HEK293T (cell line): ENCODE measurements at places on chromosomes 6 and 20.

DNA sequence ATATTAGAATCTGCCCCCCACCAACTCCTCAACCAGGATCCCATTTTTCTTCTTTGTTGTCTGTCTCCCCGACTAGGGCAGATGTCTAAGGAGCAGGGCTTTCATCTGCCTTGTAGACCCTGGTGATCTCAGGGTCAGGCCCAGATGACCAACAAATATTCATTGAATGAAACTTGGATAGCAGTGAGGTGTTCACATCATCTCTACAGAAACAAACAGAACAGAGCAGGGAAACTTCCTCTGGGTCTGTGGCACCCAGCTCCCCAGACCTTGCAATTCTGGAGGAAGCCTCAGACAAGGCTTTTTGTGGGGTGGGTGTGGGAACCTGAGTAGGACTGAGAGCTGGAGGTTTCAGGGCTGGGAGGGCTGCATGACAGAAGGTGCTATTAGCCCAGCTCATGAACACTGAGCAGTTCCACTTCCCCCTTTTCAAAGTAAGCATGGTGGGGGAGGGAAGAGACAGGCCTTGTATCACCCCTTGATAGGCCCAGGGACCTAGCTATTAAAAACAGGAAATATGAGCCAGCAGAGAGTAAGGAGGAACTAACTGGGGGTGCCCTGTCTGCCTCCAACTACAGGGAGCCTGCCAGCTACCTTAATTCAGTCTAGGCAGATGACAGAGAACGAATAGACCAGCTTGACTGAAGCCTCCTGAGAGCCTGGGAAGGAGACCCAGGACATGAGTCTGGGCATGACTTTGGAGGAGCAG lies 37.3 kb upstream of the TOP1 start:
- no peak for DNase-seq

DNA sequence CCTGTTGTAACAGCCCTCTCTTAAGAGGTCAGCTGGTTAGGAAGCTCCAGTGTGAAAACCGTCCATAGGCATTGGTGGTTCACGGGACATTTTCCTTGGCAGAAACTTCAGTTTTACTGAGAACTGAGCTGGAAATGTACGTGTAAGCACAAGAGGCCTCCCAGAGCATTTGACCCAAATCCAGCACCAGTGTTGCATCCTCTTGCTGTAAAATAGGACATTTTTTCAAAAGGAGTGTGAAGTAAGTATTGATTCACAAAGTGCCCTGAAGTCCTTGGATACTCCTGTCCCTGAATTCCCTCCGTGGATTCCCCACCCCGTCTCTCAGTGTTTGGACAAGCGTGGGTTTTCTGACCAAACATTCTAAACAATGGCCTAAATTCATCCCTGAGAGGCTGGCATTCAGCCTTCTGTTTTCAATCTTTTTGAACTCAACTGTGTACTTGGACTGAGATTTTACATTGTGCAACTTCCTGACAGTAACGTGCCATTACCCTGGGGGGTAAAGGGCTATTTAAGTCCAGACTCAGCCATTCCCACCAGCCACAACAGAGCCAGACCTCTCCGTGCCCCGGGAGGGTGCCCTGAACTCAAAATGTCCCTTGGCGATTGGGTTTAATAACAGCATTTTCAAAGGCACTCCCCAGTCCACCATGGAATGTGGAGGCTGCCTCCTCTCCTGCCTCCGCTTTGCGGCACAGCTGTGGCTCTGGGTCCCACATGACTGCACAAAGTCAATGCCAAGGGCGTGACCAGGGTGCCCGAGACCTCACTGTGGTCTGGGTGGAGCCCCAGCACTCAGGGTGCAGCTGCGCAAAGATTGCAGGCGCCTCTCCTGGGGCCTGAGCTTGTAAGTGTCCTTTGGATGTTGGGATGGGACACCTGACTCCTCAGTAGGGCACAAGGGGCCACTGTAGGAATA lies 92.7 kb upstream of the AFDN start:
- no peak for DNase-seq

- DNase-seq, result no peak
Observed at GRCh38 chr6:119627908-119628669, 278.5 kb upstream of the MAN1A1 start.

GRCh38 chr6:144624716-144625115 lies 339.6 kb downstream of the UTRN start:
- DNase-seq, result no peak

DNA sequence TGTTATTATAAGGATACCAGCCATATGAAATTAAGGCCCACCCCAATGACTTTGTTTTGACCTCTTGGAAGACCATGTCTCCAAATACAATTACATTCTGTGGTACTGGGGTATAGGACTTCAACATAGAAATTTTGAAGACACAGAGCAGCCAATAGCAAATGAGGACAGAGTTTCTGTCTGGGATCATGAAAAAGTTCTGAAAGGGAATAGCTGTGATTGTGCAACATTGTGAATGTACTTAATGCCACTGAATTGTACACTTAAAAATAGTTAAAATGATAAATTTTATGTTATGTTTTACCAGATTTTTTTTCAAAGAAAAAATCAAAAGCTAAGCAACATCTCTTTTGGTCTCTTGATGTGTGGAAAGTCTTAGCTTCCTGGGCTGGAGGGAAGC lies 27.0 kb upstream of the AGPAT4 start:
- no peak for DNase-seq

DNA sequence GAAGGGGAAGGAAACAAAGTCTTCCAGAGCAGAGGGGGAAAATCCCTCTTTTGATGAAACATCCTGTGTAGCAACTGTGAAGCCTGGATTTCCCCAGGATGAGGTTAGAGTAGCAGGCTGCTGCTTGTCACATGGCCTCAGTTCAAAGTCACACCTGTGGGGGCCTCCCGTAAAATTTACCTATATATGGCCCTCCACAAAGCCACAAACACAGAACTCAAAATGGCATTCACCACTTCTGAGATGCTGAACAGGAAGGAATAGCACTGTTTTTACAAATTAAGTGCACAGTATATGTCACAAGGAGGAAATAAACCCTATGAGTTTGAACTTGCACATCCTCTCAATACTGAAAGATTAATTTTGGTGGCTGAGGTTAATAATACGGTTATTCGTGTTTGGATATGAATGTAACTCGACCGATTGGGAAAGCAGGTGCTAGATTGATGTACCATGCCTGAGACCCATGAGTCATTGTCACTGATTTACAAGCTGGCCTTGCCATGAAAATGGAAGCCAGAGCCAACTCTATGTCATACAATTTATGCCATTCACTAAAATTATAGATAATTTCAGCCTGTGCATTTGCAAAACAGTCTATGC lies 70.6 kb downstream of the SGK1 start:
- DNase-seq, result no peak

DNA sequence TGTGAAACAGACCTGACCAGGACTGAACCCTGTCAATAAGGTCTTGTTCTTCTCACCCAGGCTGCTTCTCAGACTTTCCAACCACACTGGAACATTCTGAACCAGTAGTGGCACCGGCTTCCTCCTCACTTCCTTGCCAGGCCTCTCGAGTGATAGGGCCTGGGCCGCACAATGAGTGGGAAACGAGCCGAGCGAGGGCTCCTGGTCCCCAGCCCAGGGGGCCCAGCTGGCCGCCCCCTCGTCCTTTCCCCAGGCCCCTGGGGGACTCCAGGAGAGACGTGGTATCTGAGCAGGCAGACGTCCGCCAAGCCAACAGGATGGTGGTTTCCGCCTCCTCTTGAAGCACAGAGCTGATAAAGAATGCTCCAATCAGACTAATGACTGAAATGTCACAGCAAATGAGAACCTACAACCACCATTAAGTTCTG lies 117.9 kb downstream of the GMDS start:
- no peak for DNase-seq

GRCh38 chr6:126033696-126034095 lies 47.4 kb downstream of the TRMT11 start:
- DNase-seq, result peak; percentile 59

DNA sequence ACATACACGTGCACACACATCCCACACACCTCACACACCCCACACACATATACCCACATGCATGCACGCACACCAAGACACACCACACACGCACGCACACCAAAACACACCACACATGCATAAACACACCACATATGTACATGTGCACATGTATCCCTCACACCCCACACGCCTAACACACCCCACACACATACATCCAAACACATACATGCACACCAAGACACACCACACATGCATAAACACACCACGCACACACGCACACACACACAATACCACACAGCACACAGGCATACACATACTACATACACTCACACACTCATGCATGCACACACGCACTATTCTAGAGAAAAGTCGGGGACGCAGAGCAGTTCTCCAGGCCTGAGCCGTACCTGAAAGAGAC lies 671.5 kb downstream of the PRKN start:
- no peak for DNase-seq

GRCh38 chr6:90285042-90285481 lies 11.6 kb downstream of the BACH2 start:
- DNase-seq, result peak; percentile 17

- DNase-seq, result no peak
Observed at GRCh38 chr6:39565956-39566355, 159.3 kb downstream of the KIF6 start.

- DNase-seq, result no peak
Observed at GRCh38 chr6:99216959-99217358, 132.5 kb downstream of the FAXC start.

GRCh38 chr20:36629719-36630681 lies 16.0 kb downstream of the SLA2 start:
- DNase-seq, result no peak

DNA sequence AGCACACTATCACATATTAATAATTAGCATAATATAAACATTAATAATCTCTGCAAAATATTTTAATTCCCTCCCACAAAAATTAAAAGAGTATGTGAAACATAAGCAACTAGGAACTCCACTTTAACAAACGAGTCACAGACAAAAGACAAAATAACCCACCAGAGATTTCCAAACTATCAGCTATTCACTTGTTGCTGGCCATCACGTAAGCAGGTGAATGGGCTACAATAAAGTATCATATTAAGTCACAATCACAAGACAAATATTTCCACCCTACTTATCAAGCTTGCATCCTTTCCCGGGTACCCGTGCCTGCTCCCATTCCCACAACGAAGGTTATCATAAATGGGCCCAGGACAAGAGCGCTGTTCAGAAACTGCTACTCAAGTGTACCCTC lies 2.5 kb downstream of the HDAC2 start:
- no peak for DNase-seq

DNA sequence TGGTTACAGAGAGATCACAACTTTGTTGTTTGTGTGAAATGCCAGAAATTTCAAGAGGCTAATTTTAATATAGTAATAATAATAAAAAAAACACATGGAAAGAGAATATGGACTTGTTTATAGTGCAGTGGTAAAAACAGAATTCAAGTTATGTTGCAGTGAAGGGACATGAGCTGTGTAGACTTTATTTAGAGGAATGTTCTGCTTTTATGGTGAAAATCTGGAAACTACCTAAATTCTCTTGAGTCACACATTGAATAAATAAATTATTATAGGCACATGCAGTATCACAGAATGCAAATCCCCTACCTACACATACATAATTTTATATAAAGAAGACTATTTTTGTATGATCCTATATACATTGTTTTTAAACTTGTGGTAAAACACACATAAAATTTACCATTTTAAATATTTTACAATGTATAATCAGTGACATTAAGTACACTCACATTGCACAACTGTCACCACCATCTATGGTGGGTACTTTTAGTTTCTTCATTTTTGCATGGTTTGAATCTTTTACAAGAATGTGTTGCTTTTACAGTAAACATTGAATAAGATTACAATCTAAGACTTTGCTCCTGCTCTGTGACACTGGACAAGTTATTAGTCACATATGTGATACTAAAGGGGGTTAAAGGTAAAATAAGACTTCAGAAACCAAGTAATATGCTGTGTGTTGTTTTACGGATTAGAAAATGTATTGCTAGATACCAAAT lies 107.4 kb downstream of the B3GAT2 start:
- DNase-seq, result no peak

DNA sequence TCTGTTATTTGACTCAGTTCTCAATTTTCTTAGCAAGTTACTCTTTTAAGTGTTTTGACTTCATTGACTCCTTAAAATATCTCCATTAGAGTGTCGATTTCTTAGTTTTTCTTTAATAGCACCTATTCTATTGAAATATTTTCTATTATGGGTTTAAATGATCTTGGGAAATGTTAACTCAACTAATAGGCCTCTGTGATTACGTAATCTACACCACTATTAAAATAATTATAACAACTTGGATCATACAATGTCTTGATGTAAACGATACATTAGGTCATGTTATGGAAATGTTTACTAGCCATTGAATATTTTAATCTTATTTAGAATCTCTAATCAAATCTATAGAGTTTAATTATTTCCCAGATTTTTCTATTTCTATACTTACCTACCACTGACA lies 550.0 kb downstream of the EYS start:
- DNase-seq, result no peak

DNA sequence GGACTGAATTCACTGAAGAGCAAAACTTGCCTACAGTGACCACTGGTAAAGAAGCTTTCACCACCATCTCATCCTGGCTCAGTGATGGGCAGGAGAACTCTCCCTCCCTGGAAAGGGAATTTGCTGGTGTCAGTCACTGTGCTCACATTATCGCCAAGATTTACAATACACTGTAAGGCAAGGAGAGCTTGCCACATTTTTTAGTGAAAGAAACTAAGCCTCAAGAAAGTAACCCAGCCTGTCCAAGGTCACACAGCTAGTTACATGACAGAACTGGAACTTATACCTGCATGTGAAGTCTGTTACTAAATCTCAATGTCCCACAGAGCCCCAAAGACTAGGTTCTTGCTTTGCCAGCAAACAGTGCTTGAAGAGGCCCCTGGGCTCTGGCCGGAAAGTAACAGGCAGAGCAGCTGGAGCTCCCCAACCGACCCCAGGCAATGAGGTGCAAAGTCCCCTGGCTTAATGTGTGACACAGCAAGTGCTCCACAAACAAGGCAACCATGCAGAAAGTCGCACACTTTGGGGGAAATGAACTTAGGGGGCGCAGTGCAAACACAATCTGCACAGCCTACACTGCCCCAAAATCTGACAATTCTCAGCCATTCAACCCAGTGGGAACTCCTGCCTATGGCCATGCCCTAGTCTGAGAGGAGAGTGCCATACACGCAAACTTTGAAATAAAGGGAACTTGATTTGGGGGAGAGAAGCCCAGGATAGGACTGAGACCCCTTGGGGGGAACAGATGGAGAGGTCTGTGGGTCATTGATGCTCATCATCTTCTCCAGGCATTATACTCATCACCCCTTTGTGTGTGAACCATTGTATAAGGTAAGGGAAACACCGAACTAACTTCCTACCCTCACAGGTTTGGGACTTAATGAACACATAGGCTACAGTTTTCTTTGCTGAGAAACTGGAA lies 1.9 kb downstream of the BCL2L1 start:
- DNase-seq, result no peak

DNA sequence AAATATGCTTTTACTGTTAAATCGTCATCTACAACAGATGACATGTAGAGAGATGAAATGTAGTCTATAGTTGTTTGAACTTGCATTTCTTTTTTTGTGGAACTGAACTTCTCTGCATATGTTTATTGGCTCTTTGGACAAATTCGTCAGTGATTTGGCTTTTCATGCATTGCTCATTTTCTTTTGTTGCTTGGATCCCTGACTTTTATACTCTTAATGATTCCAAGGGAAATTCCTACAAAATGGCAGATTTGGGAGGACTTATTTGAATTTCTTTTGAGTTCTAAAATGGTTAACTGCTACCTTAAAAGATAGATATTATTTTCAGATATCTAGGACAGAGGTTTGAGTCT lies 65.4 kb downstream of the UTRN start:
- no peak for DNase-seq

GRCh38 chr6:117008618-117009017 lies 131.6 kb downstream of the RFX6 start:
- no peak for DNase-seq
